ENCODE measurements at places on chromosomes 2 and 18. TPM values are rescaled to one million over a fixed set of nuclear protein-coding genes. Genes with fewer than 3 reads are reported as not detected.

Gene CMPK2
- 5.6 TPM for total RNA-seq

Gene TLX2
- total RNA-seq: 6.6 TPM

Gene OTX1
- not detected for total RNA-seq

Gene BMP10
- total RNA-seq: not detected

Gene PROKR1
- total RNA-seq: not detected

Gene LYG2
- total RNA-seq: not detected

Gene ALMS1
- 25.0 TPM for total RNA-seq

Gene HOXD12
- 1.7 TPM for total RNA-seq

Gene SLC8A1
- total RNA-seq: 40.8 TPM

Gene APCDD1
- total RNA-seq: 110 TPM

Gene CCDC138
- 4.9 TPM for total RNA-seq

Gene PHLPP1
- 20.6 TPM for total RNA-seq

Gene GNLY
- total RNA-seq: 3.2 TPM

Gene TTC39C
- total RNA-seq: 42.5 TPM

Gene KLHL41
- 0.49 TPM for total RNA-seq

Gene MRPL30
- total RNA-seq: 27.0 TPM

Gene STPG4
- 2.9 TPM for total RNA-seq

Gene ASXL3
- 5.9 TPM for total RNA-seq

Gene IAH1
- total RNA-seq: 40.0 TPM

Gene FTCDNL1
- 2.5 TPM for total RNA-seq

Gene CYTIP
- 12.5 TPM for total RNA-seq

Gene LRRTM1
- total RNA-seq: 0.98 TPM

Gene ALPG
- not detected for total RNA-seq

Gene CDCA7
- 9.1 TPM for total RNA-seq

Gene FAM228B
- 16.5 TPM for total RNA-seq

Gene C2orf80
- not detected for total RNA-seq

Gene IL18R1
- total RNA-seq: 4.9 TPM

Gene PSME4
- 71.2 TPM for total RNA-seq

Gene WNT6
- total RNA-seq: 2.0 TPM

Gene NYAP2
- 0.25 TPM for total RNA-seq

Gene CNDP1
- 9.8 TPM for total RNA-seq

Gene AQP12A
- total RNA-seq: not detected

Gene CD207
- total RNA-seq: 2.5 TPM

Gene DUSP19
- 1.7 TPM for total RNA-seq

Gene C1QL2
- total RNA-seq: not detected

Gene TRIM43
- total RNA-seq: not detected

Gene TMEM178A
- 2.0 TPM for total RNA-seq

Gene TGFBRAP1
- 20.1 TPM for total RNA-seq

Gene TWIST2
- 214 TPM for total RNA-seq

Gene MGAT4A
- 20.6 TPM for total RNA-seq

Gene ABHD3
- 21.1 TPM for total RNA-seq

Gene C2orf78
- total RNA-seq: not detected

Gene ARHGAP15
- total RNA-seq: 9.1 TPM

Gene COBLL1
- total RNA-seq: 79.6 TPM

Gene HEATR5B
- total RNA-seq: 38.3 TPM

Gene MRPL53
- total RNA-seq: 40.3 TPM

Gene GKN2
- not detected for total RNA-seq

Gene CTIF
- 35.1 TPM for total RNA-seq

Gene ABCB11
- not detected for total RNA-seq

Gene SULT1C4
- 8.8 TPM for total RNA-seq

Gene ALKAL2
- 17.4 TPM for total RNA-seq

Gene MRPL19
- total RNA-seq: 34.1 TPM

Gene SERPINB12
- 20.1 TPM for total RNA-seq

Gene FOXD4L1
- total RNA-seq: not detected

Gene ESCO1
- total RNA-seq: 16.0 TPM

Gene COX7A2L
- total RNA-seq: 83.2 TPM
